ENCODE measurements at places on chromosomes 2 and 18. TPM values are rescaled to one million over a fixed set of nuclear protein-coding genes. Genes with fewer than 3 reads are reported as not detected.

ZBTB7C gene
- 0.45 TPM for total RNA-seq

ZNF512 gene
- 58.2 TPM for total RNA-seq

ANKRD30BL gene
- total RNA-seq: not detected

MAB21L4 gene
- not detected for total RNA-seq

GPAT2 gene
- not detected for total RNA-seq

CAMKMT gene
- total RNA-seq: 11.4 TPM

CFC1 gene
- not detected for total RNA-seq

KCNIP3 gene
- total RNA-seq: 2.9 TPM

HOXD10 gene
- not detected for total RNA-seq

CFAP53 gene
- 0.84 TPM for total RNA-seq

SULT1C2 gene
- total RNA-seq: 0.19 TPM

TOGARAM2 gene
- not detected for total RNA-seq

ME2 gene
- total RNA-seq: 60.4 TPM

OSBPL6 gene
- 10.8 TPM for total RNA-seq

CTNNA2 gene
- 2.6 TPM for total RNA-seq

SCN7A gene
- total RNA-seq: 0.39 TPM

GCG gene
- total RNA-seq: 0.27 TPM

GKN2 gene
- not detected for total RNA-seq

DPP4 gene
- 1.6 TPM for total RNA-seq

SCN2A gene
- 0.55 TPM for total RNA-seq

PER2 gene
- total RNA-seq: 8.6 TPM

TBR1 gene
- 0.09 TPM for total RNA-seq

SRD5A2 gene
- not detected for total RNA-seq

Data from neural crest cell (in vitro differentiated cells).